ENCODE measurements at places on chromosomes 5 and 9.

- no peak for DNase-seq
Observed at GRCh38 chr9:121582641-121583040, 68.8 kb upstream of the DAB2IP start.

GRCh38 chr5:53917095-53917494 lies 356.7 kb downstream of the NDUFS4 start:
- DNase-seq, result no peak

DNA sequence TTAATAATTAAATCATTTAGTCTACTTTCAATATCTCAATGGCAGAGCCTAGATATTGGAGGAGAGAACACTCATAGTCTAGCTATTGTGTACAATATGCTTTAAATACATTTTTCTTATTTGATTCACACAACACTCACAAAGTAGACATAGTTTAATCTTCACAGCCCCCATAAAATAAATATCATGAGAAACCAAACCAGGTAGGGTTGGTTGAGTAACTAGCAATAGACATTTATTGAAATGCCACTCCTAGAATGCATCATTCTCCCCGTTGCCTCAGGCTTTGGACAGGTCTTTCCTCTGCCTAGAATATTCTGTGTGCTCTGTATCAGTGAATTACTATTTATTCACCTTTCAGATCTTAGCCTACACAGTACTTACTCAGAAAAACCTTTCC lies 141.9 kb downstream of the CEMIP2 start:
- no peak for DNase-seq

DNA sequence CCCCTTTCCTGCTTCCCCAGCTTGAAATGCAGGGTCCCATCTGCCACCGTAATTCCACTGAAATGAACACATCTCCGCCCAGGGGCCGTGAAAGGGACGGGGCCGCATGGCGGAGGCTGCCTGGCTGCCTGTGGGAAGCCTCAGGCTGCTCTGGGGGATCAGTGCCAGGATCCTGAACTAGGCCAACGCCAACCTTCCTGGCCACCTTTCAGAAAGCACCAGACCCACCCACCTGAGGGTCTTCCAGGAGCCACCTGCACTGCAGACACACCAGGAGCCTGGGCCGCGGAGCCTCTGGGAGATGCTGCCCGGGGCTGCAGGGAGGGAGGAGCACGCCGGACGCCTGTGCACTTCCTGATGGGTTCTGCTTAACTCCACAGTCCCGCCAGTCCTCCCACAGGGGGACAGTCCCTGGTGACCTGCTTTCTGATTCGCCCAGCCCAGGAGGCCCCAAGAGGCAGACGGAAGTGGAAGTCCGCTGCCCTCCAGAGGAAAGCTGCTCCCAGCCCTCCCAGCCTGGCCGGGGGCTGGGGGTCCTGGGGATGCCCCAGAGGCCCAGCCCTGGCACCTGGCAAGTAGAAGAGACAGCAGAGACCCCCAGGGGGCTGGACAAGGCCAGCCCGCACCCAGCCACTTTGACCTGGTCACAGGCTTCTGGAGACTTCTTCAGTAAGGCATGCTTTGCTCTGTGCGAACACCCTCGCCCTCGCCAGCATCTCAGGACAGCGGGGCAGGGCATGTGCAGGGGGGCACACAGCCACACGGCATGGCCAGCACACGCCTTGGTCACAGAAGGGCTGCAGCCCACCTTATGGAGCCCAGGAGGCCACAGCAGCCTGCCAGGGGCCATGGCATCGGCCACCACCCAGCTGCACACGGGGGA lies at the start of gene CARD9:
Gene CARD9, minus strand, starts transcription at position 370 of the 883 bp plus-strand sequence. CDS start 1,591 bp downstream, outside the sequence.
- no peak for DNase-seq

GRCh38 chr5:84231433-84231832 lies 153.2 kb downstream of the EDIL3 start:
- DNase-seq, result no peak

GRCh38 chr5:75050415-75050814 lies 1.9 kb downstream of the GCNT4 start:
- DNase-seq, result no peak

- no peak for DNase-seq
Observed at GRCh38 chr5:44294516-44294915, 94.7 kb downstream of the FGF10 start.

DNA sequence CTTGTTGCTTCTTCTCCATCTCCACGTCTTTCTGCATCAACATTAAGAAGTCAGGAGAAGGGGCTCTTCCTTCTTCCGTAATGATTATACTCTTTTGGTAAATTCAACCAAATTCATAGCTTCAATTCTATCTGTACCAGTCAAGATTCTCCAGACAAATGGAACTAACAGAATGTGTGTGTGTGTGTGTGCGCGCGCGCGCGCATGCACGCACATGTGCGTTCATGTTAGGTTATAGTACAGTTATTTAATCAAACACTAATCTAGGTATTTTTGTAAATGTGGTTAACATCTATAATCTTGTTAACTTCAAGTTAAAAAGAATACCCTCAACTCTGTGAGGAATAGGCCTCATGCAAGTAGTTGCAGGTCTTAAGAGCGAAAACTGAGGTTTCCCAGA lies 150.3 kb upstream of the TAS2R1 start:
- no peak for DNase-seq

DNA sequence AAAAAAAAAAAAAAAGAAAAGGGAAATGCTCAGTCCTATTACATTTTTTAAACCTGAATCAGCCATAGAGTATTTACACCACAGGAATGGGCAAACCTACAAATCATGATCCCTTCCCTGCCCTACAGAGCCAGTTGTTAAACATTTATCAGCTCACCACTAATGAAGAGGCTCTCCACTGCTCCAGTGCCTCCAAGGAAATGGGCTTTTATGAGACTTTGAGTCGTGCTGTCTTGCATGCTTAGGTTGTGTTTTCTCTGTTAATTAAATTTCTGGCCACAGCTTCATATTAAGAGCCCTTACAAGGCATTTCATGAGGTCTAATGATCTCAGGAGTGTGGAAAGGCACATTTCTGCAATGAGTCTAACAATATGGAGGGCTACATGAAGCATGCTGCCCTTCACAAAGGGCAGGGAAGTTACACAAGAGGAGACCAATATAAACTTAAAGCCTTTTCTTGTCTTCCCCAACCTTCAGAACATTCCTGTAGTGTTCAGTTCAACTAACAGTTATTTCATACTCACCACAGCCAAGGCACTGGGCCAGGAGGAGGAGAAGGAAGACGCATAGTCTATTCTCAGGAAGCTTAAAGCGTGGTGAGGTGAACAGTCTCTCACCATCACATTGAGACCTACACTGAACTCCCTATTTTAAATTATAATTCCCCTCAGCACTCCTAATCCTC lies 140.1 kb upstream of the ABCA1 start:
- no peak for DNase-seq

GRCh38 chr5:104431002-104431620 lies 868.5 kb upstream of the NUDT12 start:
- no peak for DNase-seq

DNA sequence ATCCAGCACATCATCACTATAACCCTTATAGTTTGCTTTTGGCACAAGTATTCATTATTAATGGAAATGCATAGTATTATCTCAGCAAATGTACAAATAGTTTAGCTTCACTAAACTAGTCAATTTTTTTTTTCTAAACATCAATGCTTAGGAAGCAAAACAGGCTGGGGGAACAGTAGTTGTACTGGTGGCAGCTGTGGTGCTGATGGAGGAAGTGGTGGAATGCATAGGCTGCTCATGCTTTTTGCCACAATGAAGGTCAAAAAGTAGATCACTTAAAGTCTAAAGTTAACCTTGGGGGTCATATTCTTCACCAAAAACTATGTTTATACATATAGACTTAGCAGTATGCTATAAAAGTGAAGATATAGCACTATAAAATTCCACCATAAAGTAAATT lies 36.3 kb upstream of the CDKN2B start:
- DNase-seq, result no peak

Data from NCI-H1436 treated with DMSO at 0.1 percent for 48 hours (cell line).